ENCODE measurements at places on chromosomes 6 and 20.

- no peak for DNase-seq
Observed at GRCh38 chr6:152207915-152208714, 400.6 kb downstream of the ESR1 start.

- no peak for DNase-seq
Observed at GRCh38 chr6:31401403-31401802, 2.0 kb upstream of the MICA start.

DNA sequence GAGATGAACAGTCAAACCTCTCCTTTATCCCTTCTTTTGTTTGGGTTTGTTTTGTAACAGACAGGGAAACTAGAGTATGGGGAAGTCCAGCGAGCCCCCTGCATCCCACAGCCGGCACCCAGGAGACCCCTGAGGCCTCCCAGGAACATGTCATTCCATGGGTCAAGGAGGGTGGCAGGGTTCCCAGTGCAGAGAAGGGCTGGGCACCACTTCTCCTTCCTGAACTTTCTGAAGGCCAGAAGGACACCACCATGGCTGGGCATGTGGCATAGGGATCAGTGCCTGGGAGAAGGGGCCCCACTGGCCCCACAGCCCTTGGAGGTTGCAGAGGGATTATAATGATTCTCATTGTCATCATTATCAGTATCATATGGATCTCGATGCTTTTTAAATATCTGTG is 13.9 kb upstream of the CST7 start:
- no peak for DNase-seq

- no peak for DNase-seq
Observed at GRCh38 chr6:43851204-43851865, 81.3 kb downstream of the VEGFA start.

DNA sequence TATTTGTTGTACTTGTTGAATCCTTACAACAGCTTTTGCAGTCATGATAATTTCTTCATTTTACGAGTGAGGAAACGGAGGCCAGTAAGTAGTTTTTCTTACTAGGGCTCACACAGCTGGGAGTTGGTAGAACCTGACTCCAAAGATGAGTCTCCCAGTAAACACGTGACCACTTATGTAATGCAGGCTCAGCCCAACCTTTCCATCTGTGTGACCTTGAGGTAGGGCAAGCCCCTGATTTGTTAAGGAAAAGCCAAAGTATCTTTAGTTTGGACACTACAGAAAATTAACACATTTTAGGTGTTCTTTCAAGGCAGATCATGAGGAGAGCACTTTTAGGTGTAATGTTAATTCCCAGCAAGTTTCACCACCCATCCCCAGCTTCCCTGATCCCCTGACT is 111.3 kb downstream of the LRRC1 start:
- DNase-seq = peak; percentile 39

DNA sequence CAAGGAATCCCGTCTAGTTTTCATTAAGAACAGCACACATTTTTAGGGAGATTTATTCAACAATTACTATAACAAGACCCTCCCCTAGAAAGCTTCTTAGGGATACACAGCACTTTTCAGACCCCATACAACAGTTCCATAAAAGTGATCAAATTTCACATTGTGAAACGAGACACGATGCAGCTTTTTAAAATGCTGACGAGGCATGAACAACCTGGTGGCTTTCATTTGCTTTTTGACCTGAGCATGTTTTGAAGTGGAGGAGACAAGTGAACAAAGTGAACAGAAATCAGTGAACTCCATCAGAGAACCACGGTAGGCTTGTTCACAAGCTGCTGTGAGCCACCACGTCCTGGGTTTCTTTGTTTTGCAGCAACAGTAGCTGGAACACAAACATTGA is 112.2 kb downstream of the PCSK2 start:
- DNase-seq = peak; percentile 12

DNA sequence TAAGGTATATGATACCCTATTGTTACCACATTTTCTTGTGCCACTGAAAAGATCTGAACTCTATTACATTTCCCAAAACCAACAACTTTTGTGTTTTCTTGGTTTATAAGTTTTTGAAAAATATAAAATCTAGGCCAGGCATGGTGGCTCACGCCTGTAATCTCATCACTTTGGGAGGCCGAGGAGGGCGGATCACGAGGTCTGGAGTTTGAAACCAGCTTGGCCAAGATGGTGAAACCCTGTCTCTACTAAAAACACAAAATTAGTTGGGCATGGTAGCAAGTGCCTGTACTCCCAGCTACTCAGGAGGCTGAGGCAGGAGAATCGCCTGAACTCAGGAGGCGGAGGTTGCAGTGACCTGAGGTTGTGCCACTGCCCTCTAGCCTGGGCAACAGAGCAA is 34.3 kb downstream of the SAMHD1 start:
- DNase-seq = no peak

- no peak for DNase-seq
Observed at GRCh38 chr6:11386726-11387125, 150.8 kb upstream of the TMEM170B start.

- peak; percentile 31 for DNase-seq
Observed at GRCh38 chr6:116616737-116617053, 416 bp downstream of the RSPH4A start.

- DNase-seq = no peak
Observed at GRCh38 chr6:41815587-41815986, 28.1 kb downstream of the TOMM6 start.

- no peak for DNase-seq
Observed at GRCh38 chr6:41960028-41960427, 18.4 kb upstream of the CCND3 start.

GRCh38 chr20:33770005-33770404 is 38.2 kb downstream of the ZNF341 start:
- no peak for DNase-seq

- no peak for DNase-seq
Observed at GRCh38 chr6:87465051-87465450, 7.7 kb upstream of the SLC35A1 start.

DNA sequence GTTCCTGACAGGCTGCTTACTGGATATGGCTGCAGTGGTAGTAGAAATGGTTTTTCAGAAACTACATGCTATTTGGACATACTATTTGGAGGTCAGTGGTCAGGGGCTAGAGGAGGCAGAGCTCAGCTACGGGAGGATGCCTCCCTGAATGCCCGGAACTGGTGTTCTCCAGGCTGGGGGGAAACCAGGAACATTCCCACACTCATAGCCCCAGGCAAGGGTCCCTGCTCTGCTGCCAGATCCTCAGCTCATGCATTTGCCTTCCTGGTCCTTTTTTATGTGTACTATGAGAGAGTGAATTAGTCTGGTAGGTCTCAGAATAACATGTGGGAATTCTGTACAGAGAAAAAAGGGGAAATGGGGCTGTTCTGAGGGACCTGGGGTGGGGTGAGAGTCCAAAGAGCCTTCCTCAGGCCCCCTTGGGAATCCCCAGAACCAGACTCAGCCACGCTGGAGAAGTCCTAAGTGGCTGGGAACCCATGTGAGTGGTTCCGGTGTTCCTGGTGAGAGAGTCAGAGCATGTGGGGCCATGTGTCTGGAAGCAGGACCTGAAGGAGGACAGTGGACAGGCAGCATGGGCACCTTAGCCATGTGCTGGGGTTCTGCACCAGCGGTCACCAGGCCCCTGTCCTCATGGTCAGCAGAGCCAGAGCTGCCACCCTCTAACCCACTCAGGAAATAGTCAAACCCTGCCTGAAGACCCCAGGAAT is 58.0 kb upstream of the MYL9 start:
- DNase-seq = no peak

DNA sequence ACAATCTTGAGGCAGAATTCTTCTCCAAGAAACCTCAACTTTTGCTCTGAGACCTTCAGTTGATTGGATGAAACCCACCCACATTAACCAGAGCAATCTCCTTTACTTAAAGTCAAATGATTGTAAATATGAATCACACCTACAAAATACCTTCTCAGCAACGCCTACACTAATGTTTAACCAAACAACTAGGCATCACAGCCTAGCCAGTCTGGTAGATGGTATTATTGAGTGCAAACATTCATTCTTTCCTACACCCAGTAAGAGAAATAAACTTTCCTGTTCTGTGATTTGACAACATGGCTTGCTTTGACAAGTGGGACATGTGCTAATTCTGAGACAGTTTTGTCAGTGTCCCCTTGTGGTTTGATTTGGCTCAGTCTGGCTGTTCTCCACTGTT is 252.2 kb downstream of the HACE1 start:
- DNase-seq = no peak

- DNase-seq = no peak
Observed at GRCh38 chr20:57439432-57439831, 48.2 kb downstream of the RBM38 start.

- no peak for DNase-seq
Observed at GRCh38 chr6:106159531-106159940, 73.4 kb downstream of the PRDM1 start.

GRCh38 chr6:157944983-157945931 is 36.4 kb upstream of the SYNJ2 start:
- DNase-seq = no peak

DNA sequence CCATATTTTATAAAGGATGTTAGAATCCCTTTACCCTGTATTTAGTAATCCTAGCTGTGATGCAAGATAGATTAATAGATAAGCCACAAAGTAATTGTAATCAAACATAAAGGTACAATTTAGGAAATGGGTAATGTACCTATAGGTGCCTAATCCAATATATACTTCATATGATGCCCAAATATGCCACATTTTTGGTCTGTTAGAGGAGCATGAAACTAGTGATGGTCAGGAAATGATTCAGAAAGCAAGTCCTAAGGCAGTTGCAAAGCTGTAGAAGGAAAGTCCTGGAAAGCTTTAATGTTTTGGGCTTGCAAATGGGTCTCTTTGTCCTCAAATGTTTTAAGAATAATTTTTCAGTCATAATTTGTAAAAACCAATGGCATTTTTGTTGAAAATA is 76.6 kb upstream of the PTPRK start:
- DNase-seq = no peak

DNA sequence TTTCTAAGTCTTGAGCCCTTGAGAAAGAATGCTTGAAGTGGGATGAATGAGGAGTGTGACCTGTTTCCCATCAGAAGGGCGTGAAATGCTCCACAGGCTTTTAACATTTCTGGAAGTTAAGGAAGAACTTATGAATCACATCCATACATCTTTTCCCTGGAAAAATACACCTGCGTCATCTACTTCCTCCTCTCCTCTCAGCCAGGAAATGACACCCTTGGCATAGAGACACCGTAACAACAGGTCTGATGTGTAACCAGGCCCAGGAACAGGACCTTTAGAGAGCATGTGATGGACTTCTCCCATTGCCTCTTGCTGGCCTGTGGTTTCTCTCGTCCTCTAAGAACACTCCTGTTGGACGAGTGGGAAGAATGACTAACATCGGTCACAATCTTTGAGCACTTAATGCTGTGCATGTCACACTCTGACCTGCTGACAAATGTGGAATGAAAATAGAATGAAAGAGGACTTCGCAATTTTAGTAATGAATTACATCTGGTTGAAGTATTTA is 28.5 kb upstream of the CITED2 start:
- DNase-seq = no peak

GRCh38 chr6:144160431-144161005 is 10.2 kb downstream of the STX11 start:
- DNase-seq = no peak

GRCh38 chr6:101926149-101926925 is 532.8 kb downstream of the GRIK2 start:
- peak; percentile 7 for DNase-seq

GRCh38 chr20:5039255-5039657 is 37.9 kb upstream of the SLC23A2 start:
- no peak for DNase-seq

GRCh38 chr6:17957498-17957897 is 29.9 kb downstream of the KIF13A start:
- no peak for DNase-seq

DNA sequence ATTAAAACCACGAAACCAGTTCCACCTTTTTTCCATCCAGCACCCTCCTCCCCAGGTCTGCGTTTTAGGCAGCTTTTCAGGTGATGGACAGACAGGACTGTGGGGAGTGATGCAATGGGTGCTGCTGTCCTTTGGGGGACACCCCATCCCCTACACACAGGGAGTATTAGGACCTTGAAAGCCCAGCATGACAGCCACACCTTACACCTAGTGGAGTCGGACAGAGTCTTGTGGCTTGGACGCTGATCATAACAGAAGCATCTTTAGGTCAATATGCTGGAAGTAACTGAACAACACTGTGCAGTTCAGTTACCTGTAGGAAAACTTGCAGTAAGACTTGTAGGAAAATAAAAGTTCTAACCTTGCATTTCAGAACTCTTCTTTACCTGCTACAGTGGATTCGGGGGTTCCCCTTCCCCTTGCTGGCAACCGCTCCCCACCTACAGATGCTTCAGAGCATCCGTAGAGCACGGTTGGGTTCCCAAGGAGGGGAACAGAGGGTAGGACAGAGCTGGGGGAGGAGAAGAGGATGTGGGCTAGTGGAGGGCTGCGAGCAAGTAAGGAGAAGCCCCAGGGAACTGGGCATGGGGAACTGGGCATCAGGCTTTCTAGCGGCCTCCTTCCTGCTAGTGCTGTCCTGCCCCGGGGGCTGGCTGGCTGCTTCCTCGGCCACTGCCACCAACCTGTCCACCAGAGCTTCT is 31.7 kb downstream of the PLEKHG1 start:
- no peak for DNase-seq

GRCh38 chr6:169498916-169499513 is 202.8 kb downstream of the WDR27 start:
- peak; percentile 23 for DNase-seq

All from NCI-H2171 treated with DMSO at 0.1 percent for 48 hours (cell line).